ENCODE measurements at places on chromosomes 3 and 15.

GRCh38 chr3:47014036-47014435, 34.6 kb downstream of the NBEAL2 start:
- DNase-seq, result no peak

GRCh38 chr3:34387826-34388564, 589.6 kb downstream of the PDCD6IP start:
- DNase-seq, result no peak

DNA sequence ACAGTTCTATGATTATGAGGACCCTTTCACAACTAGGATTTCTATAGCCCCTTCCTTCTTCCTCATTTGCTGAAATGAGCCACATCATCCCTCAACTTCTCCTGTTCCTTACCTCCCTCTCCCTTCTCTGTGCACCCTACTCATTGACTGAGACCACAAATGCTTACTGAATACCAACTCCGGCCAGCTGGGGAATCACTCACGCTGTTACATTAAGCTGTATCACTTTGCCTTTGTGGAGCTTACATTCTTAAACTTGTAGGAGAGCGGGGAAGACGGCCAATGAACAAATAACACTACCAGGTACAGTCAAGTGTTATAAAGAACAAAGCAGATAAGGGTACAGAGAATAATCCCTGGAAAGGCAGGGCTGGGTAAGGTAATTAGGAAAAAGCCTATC, 5.7 kb downstream of the SUCLG2 start:
- no peak for DNase-seq

- DNase-seq, result no peak
Observed at GRCh38 chr15:39887211-39887610, 32.9 kb downstream of the GPR176 start.

- no peak for DNase-seq
Observed at GRCh38 chr3:52176951-52177700, 20.8 kb upstream of the ALAS1 start.

DNA sequence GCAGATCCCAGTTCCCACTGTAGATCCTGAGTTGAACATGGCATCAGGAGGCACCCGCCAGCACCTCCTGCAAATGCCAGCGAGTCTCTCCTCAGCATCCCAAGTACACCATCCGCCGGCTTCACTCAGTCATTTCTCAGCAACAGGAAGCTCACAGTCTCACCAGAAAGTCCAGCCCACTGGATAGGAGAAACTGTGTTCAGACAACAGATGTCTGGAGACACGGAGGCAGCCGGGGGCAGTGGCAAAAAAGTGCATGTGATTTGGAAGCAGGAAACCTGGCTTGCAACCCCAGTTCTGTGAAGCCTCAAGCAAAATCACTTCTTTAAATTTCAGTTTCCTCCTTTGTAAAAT, 68.7 kb downstream of the SRGAP3 start:
- peak; percentile 21 for DNase-seq

- no peak for DNase-seq
Observed at GRCh38 chr3:18099611-18100010, 325.5 kb downstream of the SATB1 start.

- DNase-seq, result no peak
Observed at GRCh38 chr3:93984618-93985017, 4.7 kb downstream of the ARL13B start.

GRCh38 chr3:42684632-42685362, 540 bp upstream of the KLHL40 start:
- DNase-seq, result no peak

DNA sequence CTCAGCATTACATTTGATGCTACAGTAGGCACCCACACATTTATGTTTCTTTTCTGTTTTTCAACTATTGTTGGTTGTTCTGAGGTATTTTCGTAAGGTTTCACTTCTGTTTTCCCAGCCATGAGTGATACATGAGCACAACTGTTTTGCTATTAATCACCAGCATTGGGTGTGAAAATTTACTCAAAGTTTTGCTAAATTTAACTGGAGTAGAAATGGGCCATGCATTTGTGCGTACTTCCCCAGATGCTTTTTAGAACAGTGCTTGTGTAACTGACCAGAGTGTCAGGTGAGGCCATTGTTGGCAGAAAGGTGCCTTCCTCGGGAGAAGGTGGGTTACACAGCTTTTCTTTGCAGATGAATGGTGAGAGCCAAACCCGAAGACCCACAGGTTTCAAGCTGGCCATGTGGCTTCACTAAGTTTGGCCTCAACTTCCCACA, 70.4 kb downstream of the ST6GAL1 start:
- no peak for DNase-seq

DNA sequence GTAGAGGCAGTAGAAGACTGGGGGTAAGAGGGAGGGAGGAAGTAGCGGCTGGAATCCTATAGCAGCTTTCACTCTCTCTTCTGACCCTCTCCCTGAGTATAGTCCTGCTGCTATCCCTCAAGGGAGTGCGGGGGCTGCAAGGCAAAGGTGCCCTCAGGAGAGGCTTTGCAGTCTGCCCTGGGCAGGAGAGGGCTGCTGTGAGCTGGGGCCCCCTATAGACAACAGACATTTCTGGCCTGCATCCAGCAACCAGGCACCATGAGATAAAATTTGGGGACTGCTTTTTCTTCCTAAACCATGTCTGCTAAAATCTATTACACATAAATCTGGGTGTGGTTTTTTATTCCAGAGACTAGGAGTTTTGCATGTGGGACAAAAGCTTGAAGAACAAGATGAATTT, 48.0 kb downstream of the SACM1L start:
- no peak for DNase-seq

GRCh38 chr15:75306188-75306587, 23.6 kb downstream of the GOLGA6D start:
- DNase-seq, result no peak

- DNase-seq, result no peak
Observed at GRCh38 chr3:190444576-190445145, 5.0 kb downstream of the TMEM207 start.

DNA sequence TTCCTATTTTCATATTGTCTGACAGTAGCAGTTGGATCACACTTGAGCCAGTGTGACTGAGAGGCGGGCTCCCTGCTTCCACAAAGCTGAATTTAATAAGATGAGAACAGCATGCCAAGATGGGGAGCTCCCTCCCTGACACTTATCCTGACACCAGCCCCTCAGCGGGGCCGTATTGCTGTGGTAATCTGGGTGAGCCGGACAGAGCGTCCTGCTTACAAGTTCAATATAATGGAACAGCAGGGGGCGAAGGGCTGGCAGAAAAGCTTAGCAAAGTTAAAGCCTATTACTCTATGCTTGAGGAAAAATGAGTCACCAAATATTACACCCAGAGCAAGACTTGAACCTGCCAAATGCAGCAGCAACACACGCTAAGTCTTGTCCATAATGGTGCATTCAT, 163.8 kb upstream of the CMC1 start:
- no peak for DNase-seq

DNA sequence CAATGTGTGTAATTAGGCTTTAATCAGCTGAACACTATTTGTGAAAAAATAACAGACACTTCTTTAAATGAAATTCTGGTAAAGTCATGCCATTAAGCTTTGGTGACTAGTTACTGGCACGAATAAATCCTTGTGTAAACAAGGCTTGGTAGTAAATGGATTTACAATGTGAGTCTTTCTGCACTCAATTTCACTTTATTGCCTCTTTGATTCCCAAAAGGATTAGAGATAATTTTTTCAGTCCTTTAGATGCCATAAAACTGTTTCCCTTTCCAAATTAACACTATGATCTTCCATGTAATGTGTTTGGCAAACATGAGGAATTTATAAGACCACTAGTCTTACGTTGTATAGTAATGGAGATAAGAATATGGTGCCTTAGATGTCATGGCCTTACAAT, 339.5 kb upstream of the DNAJC19 start:
- no peak for DNase-seq

DNA sequence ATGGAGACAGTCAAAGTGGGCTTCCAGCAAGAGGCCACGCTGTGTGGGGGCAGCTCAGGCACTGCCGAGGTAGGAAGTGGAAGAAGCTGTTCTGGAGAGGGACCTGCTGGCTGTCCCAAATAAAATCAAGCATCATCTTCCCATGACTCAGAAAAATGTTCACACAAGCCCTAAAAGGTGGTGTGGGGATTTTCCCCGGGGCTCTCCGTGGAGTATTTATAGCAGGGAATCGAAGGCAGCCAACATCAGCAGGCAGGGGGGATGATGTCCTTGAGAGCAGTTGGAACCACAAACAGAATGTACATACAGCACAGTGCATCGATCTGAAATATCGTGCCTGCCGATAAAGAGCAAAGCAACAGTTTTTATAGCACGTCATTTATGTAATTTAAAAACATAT, 27.6 kb downstream of the PRR23E start:
- no peak for DNase-seq

- DNase-seq, result no peak
Observed at GRCh38 chr3:152097120-152097519, 171.6 kb upstream of the MBNL1 start.

Data from stimulated activated CD4-positive, alpha-beta T cell treated with anti-CD3 and anti-CD28 coated beads, TNF-alpha, amount 100 ng/mL, for 24 hours (primary cell).